ENCODE measurements at places on chromosomes 12 and 14.

- DNase-seq: no peak
Measured at GRCh38 chr12:101108130-101108529, 101.9 kb downstream of the SLC5A8 start.

DNA sequence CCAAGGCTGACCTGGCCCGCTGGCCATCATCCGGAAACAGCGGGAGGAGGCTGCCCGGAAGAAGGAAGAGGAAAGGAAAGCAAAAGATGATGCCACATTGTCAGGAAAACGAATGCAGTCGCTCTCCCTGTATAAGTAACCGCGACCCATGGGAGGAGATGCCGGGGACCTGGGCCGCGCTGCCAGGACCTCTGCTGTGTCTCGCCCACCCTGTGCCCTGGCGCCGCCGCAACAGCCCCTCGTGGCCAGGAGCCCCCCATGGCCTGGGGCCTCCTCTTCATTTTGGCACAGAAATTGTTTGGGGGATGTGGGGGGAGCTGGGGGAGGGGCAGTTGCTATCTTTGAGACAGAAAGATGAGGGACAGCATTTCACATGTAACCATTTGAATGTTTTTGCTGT, 16.5 kb downstream of the HSPB8 start:
- DNase-seq: no peak

DNA sequence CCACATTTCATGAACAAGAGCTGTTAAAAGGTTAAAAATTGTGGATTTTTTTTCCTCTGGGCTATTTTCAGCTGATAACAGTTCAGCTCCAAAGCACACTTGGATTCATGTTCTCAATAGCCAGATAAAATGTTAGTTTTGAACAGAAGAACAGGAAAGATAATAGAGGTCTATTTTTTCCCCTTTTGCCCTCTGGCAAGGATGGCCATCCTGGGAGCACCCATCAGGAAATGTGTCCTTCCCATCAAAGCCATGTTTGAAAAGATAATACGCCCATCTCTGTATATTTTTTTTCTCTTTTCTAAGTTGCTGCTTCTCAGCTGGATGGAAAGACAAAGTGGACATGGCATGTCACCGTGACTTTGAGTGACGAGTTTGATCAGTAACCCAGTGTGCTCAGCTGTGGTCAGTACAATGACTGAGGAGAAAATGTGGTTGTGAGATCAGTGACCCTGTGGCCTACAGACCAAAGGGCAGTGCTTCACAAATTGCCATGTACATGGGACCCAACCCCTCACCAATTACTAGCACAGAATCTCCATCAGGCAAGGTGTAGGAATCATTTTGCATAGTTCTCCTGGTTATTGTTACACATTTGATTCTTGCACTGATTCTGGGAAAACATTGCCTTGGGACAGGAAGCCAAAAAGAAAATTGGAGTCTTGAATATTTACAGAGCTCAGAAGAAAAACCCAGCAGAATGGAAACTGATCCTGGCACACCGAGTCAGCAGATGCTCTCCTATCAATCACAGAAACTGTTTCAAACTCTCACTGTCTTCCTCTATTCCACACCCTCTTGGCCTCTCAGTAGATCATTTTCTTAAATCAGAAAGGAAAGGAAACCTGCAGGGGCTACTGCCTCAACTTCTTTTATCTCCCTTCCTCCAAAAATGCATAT, 64.3 kb downstream of the ANO6 start:
- no peak for DNase-seq

- DNase-seq: no peak
Measured at GRCh38 chr12:80226576-80226975, 127.2 kb downstream of the OTOGL start.

GRCh38 chr12:14694970-14695369, 1.4 kb downstream of the GUCY2C start:
- DNase-seq: no peak

- DNase-seq: no peak
Measured at GRCh38 chr14:25516838-25517237, 466.9 kb upstream of the STXBP6 start.

- DNase-seq: no peak
Measured at GRCh38 chr14:65070471-65070976, 31.8 kb downstream of the MAX start.

- DNase-seq: no peak
Measured at GRCh38 chr14:22448905-22449599, 140.0 kb downstream of the DAD1 start.

DNA sequence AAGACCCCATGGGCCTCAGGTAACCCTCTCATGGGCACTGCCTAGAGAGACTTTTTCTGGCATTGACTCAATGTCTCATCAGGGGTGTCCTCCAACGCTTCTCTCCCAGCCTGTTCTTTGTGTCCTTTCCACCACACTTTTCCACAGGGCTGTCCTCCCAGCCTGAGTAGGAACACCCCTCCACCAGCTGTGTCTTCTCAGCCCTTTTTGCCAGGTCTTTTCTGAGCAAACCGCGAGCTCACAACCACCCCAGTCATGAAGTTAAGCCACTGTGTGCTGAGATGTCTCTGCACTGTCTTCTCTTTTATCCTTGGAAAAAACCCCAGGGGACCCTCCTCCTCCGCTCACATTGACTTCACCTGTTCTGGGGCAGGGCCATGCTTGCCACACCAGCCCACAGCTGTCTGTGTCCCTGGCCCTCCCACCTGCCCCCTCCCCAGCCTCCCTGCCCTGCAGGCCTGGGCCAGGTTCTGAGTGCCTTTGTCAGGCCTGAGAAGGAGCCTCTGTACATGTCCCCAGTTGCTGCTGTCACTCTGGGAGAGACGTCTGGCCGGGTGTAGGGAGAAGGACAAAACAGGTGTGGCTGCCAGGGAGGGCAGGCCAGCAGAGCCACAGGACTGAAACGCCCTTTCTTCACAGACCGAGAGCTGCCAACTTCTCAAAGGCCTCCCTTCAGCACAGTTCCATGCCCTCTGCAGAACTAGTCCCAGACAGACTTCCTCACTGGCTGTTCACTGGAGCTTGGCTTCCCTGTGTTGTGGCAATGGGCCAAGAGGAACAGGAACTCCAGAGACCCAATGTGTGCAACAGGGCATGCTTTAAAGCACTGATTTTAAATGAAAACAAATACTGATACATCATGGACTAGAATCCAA, 50.5 kb upstream of the PNMA1 start:
- no peak for DNase-seq

GRCh38 chr12:40552868-40553267, 139.4 kb upstream of the CNTN1 start:
- no peak for DNase-seq

- DNase-seq: no peak
Measured at GRCh38 chr14:22623047-22623446, 21.1 kb downstream of the OR6J1 start.

DNA sequence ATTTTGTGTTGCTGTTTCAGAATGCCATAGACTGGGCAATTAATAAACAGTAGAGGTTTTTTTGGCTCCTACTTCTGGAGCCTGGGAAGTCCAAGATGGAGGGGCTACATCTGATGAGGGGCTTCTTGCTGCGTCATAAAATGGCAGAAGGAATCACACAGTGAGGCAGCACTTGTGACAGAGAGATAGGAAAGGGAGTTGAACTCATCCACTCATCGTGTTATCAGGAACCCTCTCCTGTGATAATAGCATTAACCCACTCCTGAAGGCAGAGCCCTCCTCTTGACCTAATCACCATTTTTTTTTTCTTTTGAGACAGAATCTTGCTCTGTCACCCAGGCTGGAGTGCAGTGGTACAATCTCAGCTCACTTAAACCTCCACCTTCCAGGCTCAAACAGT, 9.7 kb downstream of the TDG start:
- DNase-seq: no peak

DNA sequence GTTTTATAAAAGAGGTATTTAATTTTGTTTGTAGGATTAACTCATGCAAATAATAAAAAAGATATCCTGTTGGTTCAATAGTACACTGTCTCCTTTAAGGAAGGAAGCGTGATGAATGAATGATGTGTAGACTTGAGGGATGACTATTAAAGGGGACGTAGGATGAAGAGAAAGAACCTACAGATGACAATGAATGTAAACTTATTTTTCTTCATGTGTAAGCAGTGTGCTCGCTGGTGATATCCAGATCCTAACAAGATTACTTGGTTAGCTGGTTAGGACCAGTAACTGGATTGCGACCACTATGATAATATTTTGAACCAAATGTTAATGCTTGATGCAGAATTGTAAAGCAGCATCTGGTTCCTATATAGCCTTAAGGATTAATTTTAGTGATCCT, 2.6 kb downstream of the ARF6 start:
- no peak for DNase-seq

DNA sequence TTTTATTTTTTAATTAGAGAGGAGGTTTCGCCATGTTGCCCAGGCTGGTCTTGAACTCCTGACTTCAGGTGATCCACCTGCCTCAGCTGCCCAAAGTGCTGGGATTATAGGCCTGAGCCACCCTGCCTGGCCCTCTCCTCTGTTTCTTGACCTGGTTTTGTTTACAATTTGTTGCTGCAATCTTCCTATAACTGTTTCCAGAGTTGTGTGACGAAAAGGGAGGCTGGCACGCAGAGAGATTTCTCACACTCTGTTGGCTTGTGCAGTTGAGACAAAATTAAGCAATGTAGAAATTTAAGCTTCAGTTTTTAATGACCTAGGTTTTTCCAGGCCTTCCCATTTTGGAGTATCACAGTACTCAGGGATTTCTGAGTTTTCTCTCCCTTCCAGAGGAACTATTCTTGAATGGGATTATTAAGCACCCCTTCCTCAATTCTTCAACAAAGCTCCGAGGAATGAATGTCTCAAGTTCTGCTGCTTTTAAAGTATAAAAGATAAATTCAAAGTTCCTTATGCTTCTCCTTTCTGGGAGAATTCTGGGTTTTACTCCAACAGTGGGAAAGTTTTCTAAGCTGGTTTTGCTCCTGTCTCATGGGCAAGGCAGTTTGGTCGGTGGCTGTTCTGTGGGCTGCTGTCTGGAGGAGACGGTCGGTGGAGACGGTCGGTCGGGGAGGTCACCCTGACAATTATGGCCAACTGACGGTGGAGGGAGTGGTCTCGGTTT, 20.4 kb upstream of the FOS start:
- no peak for DNase-seq

DNA sequence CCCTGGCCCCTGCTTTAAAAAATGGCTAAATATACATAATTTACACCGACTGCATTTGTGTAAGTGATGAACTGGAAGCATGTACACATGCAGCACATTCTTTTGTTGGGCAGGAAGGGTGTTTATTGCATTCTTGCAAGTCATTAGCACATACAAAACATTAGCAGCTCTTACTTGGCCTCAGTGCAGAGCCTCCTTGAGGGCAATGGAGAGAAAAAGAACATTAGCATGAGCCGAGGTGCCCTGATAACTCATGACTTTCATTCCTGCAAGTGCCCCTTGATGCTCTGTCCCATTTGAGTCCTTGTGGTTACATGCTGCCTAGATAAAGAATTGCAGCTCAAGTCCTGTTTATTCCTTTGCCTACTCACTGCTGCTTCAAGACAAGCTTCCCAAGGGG, 61.9 kb downstream of the PAX9 start:
- DNase-seq: no peak

- no peak for DNase-seq
Measured at GRCh38 chr12:28988325-28988704, 160.8 kb upstream of the FAR2 start.

- no peak for DNase-seq
Measured at GRCh38 chr12:34294137-34294536, 271.8 kb downstream of the ALG10 start.

DNA sequence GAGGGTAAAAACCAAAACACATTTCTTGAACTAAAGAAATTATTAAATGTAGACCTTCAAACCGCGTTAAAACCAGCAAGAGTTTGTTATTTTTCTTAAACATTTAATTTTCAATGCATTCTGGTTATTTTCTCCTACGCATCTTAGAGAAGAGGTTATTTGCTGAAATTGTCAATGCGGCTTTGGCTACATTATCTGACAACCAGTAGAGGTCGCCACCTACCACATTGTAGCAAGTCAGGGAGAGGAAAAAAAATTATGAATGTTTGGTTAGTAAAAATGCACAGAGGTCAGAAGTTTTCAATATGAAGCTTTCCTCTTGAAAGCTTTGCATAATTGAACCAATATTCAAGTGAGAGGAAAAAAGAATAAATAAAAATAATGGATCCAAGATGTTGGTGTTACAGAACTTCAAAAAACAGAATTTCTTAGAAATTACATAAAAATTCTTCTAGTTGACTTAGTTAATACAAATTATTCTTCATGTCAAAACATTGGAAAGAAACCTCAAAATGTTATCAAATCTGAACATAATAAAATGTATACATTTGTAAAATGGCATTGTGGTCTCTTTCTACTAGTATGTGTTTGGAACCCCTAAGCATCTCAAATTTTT, 159.4 kb upstream of the TMTC2 start:
- no peak for DNase-seq

DNA sequence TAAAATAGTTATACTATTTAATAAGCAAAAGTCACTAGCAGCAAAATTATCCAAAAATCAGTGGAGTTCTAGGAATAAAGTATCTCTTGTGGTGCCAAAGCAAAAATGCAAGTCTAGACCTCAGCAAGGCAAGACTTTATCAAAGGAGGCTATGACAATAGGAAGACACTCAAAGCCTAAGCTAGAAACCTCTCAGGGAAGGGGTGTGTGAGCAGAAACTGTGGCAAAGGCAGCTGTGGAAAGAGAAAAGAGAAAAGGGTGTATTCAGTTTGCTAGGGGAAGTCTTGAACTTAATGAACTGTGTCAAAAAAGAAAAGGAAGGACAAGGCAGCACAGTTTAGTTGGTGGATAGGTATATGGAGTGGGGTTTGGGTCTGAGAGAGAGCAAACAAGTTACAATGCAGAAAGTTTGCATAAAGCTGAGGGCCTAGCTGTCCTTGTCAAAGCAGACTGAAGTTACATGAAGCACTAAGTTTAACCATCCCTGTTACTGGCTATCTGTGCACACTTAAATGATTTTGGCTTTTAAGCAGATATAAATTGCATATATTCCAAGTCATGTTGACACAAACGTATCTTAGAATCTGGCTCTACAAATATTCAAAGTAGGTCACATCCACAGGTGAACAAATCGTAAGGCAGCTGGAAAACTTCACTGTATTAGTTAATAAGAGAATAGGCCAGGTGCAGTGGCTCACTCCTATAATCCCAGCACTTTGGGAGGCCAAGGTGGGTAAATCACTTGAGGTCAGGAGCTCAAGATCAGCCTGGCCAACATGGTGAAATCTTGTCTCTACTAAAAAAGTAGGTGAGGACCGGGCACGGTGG, 31.0 kb upstream of the AMN1 start:
- DNase-seq: no peak

GRCh38 chr12:82942991-82943401, 256.3 kb downstream of the TMTC2 start:
- DNase-seq: no peak

- DNase-seq: no peak
Measured at GRCh38 chr14:37436519-37436918, 158.5 kb downstream of the FOXA1 start.

- DNase-seq: no peak
Measured at GRCh38 chr14:102018251-102018650, 53.9 kb downstream of the DYNC1H1 start.

GRCh38 chr12:99493197-99493596, 154.4 kb upstream of the GARIN6 start:
- no peak for DNase-seq

- no peak for DNase-seq
Measured at GRCh38 chr14:103087343-103087835, 3.4 kb downstream of the LBHD2 start.
